Activated CD8-positive, alpha-beta memory T cell treated with anti-CD3 and anti-CD28 coated beads, Interleukin-2, amount 10 ng/mL, durations not matched to agents 7 days and 5 days (primary cell): ENCODE measurements at places on chromosomes 13 and 19. TPM values are rescaled to one million over a fixed set of nuclear protein-coding genes. Genes with fewer than 3 reads are reported as not detected.

ZNF253 gene
- 20.2 TPM for total RNA-seq

KLK8 gene
- total RNA-seq, result not detected

DNA sequence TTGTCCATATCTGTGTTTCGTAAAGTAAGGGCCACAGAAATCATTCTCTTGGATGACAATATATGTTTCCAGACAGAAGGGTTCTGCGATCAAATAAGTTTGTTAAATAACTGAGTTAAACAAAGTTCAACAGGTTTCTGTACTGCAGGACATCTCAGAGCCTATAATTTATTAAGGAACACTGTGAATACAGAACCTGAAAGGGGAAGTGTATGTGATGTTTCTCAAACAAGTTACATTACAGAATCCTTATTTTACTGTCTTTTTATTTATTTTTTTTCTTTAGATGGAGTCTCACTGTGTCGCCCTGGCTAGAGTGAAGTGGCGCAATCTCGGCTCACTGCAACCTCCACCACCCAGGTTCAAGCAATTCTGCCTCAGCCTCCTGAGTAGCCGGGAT lies 55.4 kb upstream of the GTF2F2 start:
- DNase-seq, result no peak

- no peak for DNase-seq
Measured at GRCh38 chr19:46412650-46413261, 608 bp downstream of the CCDC8 start.

GRCh38 chr13:112055036-112055914 lies 11.7 kb upstream of the SOX1 start:
- DNase-seq, result no peak
